ENCODE measurements at places on chromosomes 2 and 18. TPM values are rescaled to one million over a fixed set of nuclear protein-coding genes. Genes with fewer than 3 reads are reported as not detected.

LYG2 gene
- total RNA-seq, result not detected

OSR1 gene
- 15.5 TPM for total RNA-seq

TBC1D8 gene
- 30.2 TPM for total RNA-seq

WNT10A gene
- 0.35 TPM for total RNA-seq

HES6 gene
- total RNA-seq, result 6.1 TPM

TRIM54 gene
- total RNA-seq, result not detected

MRPL19 gene
- 39.8 TPM for total RNA-seq

GCG gene
- not detected for total RNA-seq

CD207 gene
- 3.0 TPM for total RNA-seq

EGR4 gene
- not detected for total RNA-seq

SAG gene
- not detected for total RNA-seq

HOXD3 gene
- 0.47 TPM for total RNA-seq

SLC5A7 gene
- total RNA-seq, result 0.30 TPM

TRAK2 gene
- total RNA-seq, result 66.5 TPM

ZNF396 gene
- total RNA-seq, result 4.4 TPM

RGPD4 gene
- not detected for total RNA-seq

IL36G gene
- total RNA-seq, result not detected

HMSD gene
- total RNA-seq, result 1.6 TPM

PLGLB1 gene
- 2.7 TPM for total RNA-seq

AQP12A gene
- not detected for total RNA-seq

VIL1 gene
- total RNA-seq, result 0.41 TPM

CGREF1 gene
- 0.74 TPM for total RNA-seq

MARCHF7 gene
- total RNA-seq, result 71.8 TPM

DES gene
- total RNA-seq, result 64.5 TPM

SERPINB13 gene
- total RNA-seq, result not detected

ASTL gene
- total RNA-seq, result not detected

KCNG3 gene
- 0.89 TPM for total RNA-seq

CYP26B1 gene
- 2.5 TPM for total RNA-seq

LIPT1 gene
- total RNA-seq, result 6.2 TPM

RELCH gene
- total RNA-seq, result 29.9 TPM

TUBB8B gene
- total RNA-seq, result 0.47 TPM

UGT1A5 gene
- 0.27 TPM for total RNA-seq

FAM237A gene
- not detected for total RNA-seq

OR6B3 gene
- total RNA-seq, result not detected

TPO gene
- total RNA-seq, result 0.21 TPM

TMEM178A gene
- total RNA-seq, result 3.2 TPM

CHN1 gene
- 16.8 TPM for total RNA-seq

CYP27C1 gene
- not detected for total RNA-seq

CAPN10 gene
- total RNA-seq, result 37.2 TPM

FEV gene
- not detected for total RNA-seq

DCC gene
- total RNA-seq, result 4.5 TPM

FHOD3 gene
- total RNA-seq, result 2.5 TPM

TUBA4B gene
- 3.5 TPM for total RNA-seq

MZT2A gene
- 49.9 TPM for total RNA-seq

RPRM gene
- total RNA-seq, result 0.27 TPM

Data from lower lobe of right lung (tissue), 2 donors.